ENCODE measurements at places on chromosomes 7 and 10.
A peak's percentile ranks its signal among the peaks of the same experiment; 100 is the strongest.

GRCh38 chr10:124123156-124123555 lies 29.8 kb upstream of the CHST15 start:
- DNase-seq, result no peak

GRCh38 chr10:55398497-55398882 lies 597.5 kb upstream of the PCDH15 start:
- DNase-seq, result no peak

GRCh38 chr7:124856299-124856888 lies 73.2 kb downstream of the POT1 start:
- DNase-seq, result peak; percentile 32

DNA sequence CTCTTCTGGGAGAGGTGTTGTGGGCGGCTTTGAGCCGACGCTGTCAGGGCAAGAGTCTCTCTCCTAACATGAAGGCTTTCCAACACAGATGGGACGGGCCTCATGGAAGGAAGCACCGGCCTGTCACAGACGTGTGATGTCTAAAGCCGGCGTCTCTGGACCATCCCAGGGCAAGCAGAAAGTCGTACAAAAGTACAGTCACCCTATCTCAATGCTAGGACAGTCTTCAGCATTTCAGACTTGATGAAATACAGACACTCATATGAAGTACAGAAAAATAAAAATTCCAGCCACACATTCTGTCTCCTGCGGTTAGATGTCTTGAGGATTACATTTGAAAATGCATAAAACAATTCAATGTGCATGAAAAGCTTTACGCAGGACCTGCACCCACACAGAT lies 30.6 kb downstream of the CYP2W1 start:
- no peak for DNase-seq

DNA sequence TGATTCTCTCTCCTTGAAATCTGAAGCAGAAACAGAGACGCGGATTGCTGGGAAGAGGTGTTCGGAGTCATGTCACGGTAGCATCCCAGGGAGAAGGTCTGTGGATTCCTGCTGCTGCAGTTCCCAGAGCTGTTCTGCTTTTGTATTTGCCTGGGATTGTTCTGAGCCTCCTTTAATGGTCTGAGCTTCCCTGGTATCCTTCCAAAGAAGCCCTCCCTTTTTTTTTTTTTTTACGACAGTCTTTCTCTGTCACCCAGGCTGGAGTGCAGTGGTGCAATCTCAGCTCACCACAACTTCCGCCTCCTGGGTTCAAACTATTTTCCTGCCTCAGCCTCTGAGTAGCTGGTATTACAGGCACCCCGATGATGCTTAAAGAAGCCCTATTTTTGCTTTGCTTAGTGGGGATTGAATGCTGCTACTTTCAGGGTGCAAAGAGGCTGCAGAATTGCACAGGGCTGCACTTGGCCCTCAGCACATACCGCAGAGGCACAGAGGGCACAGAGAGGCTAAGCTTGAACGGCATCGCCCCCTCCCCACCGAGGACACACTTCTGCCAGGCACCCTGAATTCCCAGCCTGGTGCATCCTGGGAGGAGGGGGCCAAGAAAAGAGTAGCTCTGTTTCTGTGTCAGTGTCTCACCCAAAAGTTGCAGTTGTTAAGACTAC lies 208.6 kb upstream of the GALNT17 start:
- DNase-seq, result no peak

DNA sequence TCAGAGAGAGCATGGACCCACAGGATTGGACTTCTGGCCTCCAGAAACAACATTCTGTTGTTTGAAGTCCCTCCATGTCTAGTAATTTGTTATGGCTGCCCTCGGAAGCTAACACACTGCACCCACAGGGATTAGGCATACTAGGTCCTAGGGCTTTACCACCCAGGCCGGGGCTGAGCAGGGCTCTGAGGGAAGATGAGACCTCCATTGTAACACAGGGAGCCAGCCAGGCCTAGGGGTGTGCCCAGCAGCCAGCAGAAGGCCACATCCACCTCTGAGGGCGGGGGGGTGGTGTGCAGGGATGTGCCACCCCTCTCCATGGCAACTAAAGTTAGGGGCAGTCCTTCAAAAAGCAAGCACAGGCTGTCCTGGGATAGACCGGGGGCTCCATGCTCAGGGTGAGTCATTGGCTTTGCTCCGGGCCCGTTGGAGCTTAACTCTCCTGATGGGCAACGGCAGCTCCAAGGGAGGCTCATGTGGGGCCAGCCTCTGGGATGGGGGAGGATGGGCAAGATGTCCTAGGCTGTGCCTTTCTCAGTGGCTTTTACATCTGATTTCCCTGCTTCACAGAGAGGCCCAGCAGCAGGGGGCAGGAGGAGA lies 96.6 kb upstream of the GPR26 start:
- DNase-seq, result no peak

GRCh38 chr10:78913219-78914059 lies 155.3 kb upstream of the ZMIZ1 start:
- no peak for DNase-seq

DNA sequence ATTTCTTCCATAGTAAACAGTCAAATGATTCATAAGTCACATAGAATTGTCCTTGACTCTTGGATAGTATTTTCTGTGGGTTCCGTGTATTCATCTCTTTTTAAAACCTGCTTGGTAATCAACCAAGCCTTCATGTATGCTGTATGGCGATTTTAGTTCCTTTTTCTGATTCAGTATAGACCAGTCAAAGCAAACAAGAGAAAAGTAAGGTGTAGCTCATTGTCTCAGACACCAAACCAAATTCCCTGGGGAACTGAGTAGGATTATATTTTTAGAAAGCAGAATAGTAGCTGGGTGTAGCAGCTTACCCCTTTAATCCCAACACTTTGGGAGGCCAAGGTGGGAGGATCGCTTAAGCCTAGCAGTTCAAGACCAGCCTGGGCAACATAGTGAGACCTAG lies 240.5 kb downstream of the BBS9 start:
- DNase-seq, result no peak

DNA sequence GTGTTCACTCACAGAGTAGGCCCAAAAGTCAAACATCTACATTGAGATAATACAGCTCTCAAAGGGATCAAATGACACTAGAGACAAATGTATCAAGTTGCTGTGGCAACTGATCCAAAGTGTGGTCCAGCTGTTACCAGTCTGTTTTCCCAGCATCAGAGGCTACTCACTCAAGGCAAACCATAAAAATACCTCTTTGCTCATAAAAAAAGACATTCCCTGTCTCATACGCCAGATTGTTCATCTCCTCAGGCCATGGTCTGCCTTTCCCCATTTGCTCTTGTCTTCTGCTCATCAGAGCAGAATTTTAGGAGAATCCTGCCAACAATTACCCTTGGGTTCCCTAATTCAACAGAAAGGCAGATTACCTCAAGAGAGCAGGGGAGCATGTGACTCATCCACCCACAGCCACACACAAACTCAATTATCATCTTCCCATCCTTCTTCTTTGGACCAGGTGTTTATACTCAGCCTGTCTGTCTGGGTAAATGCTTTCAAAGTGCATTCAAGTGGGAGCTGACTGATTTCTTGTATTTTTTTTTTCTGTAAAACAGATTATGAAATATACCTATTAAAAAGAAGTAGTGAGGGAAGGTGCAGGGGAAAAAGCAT lies 226.5 kb upstream of the HPS1 start:
- no peak for DNase-seq

DNA sequence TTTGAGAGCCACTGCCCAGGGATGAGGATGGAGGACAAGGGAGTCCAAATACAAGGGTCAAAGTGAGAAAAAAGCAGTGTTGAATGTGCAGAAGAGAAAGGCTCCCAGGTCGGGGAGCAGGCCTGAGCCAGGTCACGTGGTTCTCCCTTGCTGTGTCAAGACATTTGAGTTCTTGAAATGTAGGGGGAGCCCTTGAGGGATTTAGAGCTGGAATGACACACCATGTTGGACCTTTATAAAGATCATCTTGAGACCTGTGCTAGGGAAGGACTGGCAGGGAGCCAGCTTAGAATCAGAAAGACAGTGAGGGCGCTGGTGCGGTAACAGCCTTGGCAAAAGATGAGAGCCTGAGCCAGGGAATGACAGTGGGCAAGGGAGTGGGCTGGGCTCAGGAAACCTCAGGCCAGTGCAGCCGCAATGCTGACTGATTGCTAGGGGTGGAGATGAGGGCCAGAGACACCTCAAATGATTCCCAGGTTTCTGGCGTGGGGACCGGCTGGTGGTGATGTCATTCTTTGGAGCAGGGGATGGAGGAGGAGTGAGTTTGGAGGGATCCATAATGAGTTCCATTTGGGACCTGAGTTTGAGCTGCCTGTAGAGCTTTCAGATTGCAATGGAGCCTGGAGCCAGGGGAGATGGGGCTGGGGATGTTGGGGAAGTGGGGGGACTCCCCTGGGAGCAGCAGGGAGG lies 120.1 kb downstream of the PTPN20 start:
- DNase-seq, result peak; percentile 23

- DNase-seq, result no peak
These were observed 418.5 kb upstream of the MGMT start for GRCh38 chr10:129048513-129048912.

- DNase-seq, result no peak
These were observed 101.6 kb upstream of the ABCB5 start for GRCh38 chr7:20513897-20514296.

DNA sequence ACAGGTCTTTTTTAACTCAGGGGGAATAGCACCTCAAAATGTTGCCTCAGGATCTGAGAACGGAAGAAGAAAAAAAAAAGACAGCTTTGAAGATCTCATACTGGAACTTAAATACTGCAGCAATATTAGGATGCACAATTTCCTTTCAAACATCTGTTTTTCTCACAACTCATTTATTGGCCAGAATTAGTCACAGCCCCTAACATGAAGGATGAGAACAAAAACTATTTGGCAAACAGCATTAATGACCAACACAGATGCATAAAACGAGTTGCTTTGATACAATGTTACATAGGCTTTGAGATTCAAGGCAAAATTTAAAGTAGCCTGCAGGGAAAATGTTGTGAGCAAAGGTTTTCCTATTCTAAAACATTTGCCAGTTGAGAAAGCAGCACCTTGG lies 36.5 kb downstream of the JMJD1C start:
- no peak for DNase-seq

DNA sequence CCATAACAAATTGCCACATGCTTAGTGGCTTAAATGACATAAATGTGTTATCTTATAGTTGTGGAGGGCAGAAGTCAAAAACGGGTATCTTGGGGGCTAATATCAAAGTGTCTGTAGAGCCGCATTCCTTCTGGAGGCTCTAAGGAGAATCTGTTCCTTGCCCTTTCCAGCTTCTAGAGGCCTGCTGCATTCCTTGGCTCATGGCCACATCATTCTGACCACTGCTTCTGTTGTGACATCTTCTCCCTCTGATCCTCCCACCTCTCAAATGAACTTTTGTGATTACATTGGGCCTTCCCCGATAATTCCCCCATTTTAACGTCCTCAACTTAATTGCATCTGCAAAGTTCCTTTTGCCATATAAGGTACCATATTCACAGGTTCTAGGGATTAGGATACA lies 76.1 kb downstream of the CYP26A1 start:
- no peak for DNase-seq

DNA sequence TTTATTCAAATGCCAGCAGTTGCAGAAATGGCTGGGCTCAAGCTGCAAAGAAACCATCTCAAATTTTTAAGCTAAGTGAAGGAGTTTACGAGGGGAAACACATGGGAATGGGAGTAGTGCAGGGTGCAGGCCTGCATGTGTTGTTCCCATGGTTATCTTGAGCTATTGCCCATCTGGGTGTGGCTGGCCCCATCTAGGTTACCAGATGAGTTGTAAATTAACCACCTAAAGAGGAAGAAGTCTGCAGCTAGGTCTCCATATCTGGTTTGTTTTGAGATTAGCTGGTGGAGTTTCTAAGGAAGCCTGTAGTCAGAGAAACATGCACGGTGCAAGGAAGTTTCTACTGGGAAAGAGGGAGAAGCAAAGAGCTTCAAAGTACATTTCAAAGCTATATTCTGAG lies 23.3 kb upstream of the STEAP2 start:
- DNase-seq, result no peak

DNA sequence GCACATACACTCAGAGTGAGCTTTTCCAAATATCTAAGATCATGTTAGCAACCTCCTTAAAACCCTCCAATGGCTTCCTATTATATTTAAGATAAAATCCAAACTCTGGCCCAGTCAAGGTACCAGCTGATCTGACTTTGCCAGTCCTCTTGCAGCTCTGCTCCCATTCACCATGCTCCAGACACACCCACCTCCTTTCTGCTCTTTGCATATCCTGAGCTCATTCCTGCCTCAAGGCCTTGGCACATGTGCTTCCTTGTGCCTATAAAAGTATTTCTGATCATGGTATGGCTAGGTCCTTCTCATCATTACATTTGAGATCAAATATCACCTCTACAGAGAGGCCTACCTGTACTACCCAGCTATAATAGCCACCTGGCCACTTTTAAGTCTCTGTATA lies 27.5 kb downstream of the XPNPEP1 start:
- DNase-seq, result no peak

DNA sequence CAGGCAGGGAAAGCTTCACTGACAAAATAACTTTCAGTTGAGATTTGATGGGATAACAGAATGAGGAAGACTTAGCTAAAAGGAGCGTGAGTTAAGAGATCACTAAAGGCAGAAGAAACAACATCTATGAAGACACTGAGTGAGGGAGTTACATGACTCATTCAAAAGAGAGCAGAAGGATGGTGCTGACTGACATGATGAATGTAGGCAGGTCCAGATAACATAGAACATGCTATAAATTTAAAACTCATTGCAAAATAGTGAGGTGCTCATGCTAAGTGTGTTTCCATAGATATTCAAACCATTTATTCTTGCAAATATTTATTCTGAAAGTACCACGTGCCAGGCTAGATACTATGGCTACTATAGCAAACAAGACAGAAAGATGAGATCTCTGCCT lies 116.4 kb upstream of the DGKB start:
- no peak for DNase-seq

- DNase-seq, result peak; percentile 16
These were observed 59.4 kb downstream of the ST7 start for GRCh38 chr7:117012696-117013095.

DNA sequence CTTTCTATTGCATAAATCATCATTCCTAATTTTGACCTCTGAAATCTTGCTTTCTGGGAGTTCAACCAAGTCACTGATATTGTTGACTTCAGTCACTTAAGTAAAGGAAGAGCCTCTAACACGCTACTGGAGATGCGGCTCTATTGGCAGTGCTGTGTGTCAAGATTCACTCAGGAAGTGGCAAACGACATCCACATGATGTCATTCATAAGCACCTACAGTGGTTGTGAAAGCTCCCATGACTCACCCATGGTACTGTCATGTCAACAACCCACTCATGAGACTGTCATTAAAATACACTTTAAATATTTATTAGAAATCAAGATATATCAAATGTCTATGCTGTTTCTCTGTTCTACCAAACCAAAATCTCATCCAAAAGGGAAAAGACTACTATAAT lies 52.5 kb upstream of the LHFPL3 start:
- no peak for DNase-seq

DNA sequence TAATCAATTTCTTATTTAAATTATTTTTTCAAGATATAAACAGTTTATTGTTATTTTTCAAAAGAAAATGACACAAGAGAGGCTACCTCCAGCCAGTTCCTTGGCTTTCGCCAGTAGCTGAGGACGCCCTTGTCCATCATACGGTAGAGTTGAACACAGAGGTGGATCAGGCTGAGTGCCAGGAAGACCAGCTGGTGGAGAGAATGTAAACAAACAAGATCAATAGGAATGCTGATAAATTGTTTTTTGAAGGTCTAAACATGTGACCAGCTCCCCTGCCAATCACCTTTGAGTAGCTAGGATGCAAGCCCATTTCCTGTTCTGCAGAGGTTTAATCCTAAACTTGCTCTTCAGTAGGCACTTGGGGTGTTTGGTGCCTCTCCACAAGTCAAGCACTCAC lies 138.9 kb downstream of the PKD1L1 start:
- no peak for DNase-seq
